Activated CD8-positive, alpha-beta memory T cell treated with anti-CD3 and anti-CD28 coated beads, Interleukin-2, amount 10 ng/mL, durations not matched to agents 7 days and 5 days (primary cell): ENCODE measurements at places on chromosomes 1 and 21. TPM values are rescaled to one million over a fixed set of nuclear protein-coding genes. Genes with fewer than 3 reads are reported as not detected.

The TCHH gene
- total RNA-seq = 0.12 TPM

The C1orf74 gene
- total RNA-seq = 2.8 TPM

The USP24 gene
- total RNA-seq = 38.2 TPM

The ZMYND12 gene
- 0.21 TPM for total RNA-seq

The TFF1 gene
- total RNA-seq = not detected

GRCh38 chr1:171623651-171624331, 1.7 kb downstream of the MYOCOS start:
- no peaks in the 10 kb centered on the region for H3K36me3 ChIP-seq
- H3K4me1 ChIP-seq = no peaks in the 10 kb centered on the region
- peaks cover 3% of the 10 kb centered on the region for H3K27me3 ChIP-seq
- no peak overlapping the region for H3K27ac ChIP-seq

DNA sequence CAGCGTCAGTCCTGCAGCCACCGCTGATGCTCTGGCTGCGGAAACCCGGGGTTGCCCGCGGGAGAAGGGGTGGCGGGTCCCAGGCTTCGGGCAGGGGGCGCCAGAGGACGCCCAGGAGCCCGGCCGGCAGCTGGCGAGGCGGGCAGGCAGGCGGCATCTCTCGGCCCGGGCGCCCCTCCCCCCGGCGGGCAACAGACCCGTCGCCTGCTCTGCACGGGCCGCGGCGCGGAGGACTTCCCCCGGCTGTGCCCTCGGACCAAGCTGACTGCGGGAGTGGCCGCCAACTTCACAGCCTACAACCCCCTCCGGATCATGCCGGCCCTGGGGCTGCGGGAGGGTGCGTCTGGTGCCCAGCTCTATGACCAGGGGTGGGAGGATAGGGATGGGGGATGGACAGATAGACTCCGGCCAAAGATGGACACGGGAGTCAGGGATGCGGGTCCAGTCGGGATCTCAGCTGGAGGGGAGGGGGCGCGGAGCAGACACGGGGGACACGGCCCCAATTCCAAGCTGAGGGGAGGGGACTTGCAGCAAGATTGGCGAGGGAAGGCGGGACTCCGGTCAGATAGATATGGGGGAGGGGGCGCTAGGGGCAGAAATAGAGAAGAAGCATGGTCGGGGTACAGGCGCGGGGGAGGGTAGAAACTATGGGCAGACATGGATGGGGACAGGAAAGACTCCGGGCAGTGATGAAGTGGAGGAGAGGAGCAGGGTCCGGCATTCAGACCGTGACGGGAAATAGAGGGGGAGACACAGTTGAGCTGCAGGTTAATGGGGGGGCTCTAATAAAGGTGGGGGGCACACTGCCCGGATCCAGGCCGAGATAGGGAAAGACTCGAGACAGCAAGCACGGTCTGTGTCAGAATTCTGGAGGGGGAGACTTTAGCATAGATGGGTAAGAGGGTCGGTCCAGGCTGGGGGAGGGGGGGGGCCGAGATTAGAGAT, 1.1 kb downstream of the ADGRB2 start:
- no peaks in the 10 kb centered on the region for H3K36me3 ChIP-seq
- H3K4me1 ChIP-seq = peaks cover 19% of the 10 kb centered on the region
- DNase-seq = peak; percentile 59
- peaks cover 53% of the 10 kb centered on the region for H3K27me3 ChIP-seq
- H3K4me3 ChIP-seq = peak overlapping the region; percentile 52
- H3K27ac ChIP-seq = no peak overlapping the region

DNA sequence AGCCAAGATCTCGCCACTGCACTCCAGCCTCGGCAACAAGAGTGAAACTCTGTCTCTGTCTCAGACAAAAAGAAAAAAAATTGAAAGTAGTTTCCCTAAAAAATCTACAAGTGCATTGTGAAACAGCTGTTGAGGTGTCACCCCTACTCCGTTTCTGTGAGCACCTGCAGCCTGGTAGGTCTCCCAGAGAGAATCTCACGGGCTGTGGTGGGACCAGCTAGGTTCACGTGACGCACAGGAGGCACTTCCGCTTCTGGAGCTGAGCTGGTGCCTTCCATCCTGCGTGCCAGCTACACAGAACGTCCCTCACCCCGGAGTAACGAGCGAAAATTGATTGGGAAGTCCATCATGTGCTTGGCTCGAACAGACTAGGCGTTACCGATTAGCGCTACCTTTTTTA, 66.8 kb downstream of the COL24A1 start:
- H3K27ac ChIP-seq = no peak overlapping the region
- H3K4me3 ChIP-seq = no peak overlapping the region

DNA sequence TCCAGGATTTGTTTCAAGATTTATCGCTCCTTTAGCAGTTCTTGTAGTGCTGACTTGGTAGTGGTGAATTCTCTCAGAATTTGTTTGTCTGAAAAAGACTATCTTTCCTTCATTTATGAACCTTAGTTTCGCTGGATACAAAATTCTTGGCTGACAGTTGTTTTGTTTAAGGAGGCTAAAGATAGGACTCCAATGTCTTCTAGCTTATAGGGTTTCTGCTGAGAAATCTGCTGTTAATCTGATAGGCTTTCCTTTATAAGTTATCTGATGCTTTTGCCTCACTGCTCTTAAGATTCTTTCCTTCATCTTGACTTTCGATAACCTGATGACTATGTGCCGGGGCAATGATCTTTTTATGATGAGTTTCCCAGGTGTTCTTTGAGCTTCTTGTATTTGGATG, 28.9 kb downstream of the RPAP2 start:
- DNase-seq = no peak
- H3K27me3 ChIP-seq = no peaks in the 10 kb centered on the region
- H3K27ac ChIP-seq = no peak overlapping the region
- no peak overlapping the region for H3K4me3 ChIP-seq
- H3K36me3 ChIP-seq = peaks cover 77% of the 10 kb centered on the region

- no peaks in the 10 kb centered on the region for H3K27me3 ChIP-seq
- DNase-seq = no peak
- H3K4me3 ChIP-seq = no peak overlapping the region
- H3K4me1 ChIP-seq = peaks cover 2% of the 10 kb centered on the region
These were observed 6.2 kb downstream of the SMIM1 start for GRCh38 chr1:3778590-3779264.

DNA sequence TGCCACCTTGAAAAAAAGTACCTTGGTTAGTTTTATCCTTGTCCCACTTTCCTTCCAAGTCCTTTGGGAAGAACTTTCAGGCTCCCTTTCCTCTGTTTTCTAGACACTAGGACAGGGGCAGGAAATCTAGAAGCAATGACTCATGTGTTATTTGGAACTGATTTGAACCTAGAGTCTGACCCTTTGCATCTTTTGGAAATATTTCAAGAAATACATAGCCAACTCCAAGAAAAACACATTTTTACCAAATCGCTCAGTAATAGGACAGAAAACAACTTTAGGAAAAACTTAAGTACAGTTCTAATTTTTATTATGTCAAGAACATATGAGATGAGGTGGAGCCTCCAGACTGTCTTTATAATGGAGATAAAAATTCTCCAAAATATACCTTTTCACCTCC, 292.4 kb downstream of the PTBP2 start:
- no peaks in the 10 kb centered on the region for H3K4me1 ChIP-seq
- H3K27ac ChIP-seq = no peak overlapping the region
- no peak for DNase-seq
- peaks cover 2% of the 10 kb centered on the region for H3K27me3 ChIP-seq
- no peaks in the 10 kb centered on the region for H3K36me3 ChIP-seq

DNA sequence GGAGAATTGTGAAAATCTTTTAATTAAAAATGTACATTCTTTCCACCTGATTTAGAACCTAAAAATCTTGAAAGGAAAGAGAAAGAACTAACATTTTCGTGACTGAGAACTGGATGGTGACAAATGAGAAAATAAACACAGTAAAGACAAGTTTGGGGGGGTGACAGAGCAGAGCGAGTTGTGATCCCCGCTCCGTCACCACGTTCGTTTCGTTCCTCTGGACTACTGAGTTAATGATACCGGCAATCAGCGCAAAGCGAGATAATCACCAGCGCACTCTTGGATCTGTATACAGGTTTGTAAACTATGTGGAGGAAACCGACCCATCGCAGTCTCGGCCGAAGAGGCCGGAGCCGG, 31.2 kb upstream of the CFAP126 start:
- H3K4me3 ChIP-seq = peak overlapping the region; percentile 92
- H3K4me1 ChIP-seq = peaks cover 33% of the 10 kb centered on the region
- H3K36me3 ChIP-seq = peaks cover 7% of the 10 kb centered on the region
- DNase-seq = no peak
- H3K27me3 ChIP-seq = no peaks in the 10 kb centered on the region
- peak overlapping the region; percentile 100 for H3K27ac ChIP-seq

DNA sequence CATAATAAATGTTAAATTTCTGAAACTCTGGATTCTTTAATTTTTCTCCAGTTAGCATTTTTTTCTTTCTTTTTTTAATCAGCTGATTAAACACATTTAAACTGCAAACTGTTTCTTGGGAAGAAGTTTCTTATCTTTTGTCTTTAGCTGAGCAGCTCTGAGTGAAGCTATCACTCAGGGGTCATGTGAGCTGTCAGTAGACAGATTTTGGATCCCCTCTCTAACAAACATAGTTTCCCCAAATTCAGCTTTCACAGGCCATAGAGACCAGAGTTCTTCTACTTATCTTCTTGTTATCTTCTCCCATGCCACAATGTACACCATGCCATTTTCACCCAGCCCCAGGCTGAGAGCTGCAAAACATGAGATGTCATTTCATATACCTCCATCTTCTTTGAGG, 148.9 kb downstream of the CDC42BPA start:
- peaks cover 31% of the 10 kb centered on the region for H3K27me3 ChIP-seq
- H3K4me1 ChIP-seq = no peaks in the 10 kb centered on the region
- no peak overlapping the region for H3K4me3 ChIP-seq

- H3K27me3 ChIP-seq = no peaks in the 10 kb centered on the region
- no peak overlapping the region for H3K4me3 ChIP-seq
- no peak for DNase-seq
- peak overlapping the region; percentile 32 for H3K27ac ChIP-seq
These were observed 290.3 kb downstream of the PTPRC start for GRCh38 chr1:198929111-198929604.

GRCh38 chr1:235128456-235129328, at the start of gene TOMM20:
TSS of gene TOMM20 (minus strand) at chr1:235128837. CDS start at chr1:235128715, 122 bp downstream.
- peak; percentile 97 for DNase-seq
- peaks cover 44% of the 10 kb centered on the region for H3K36me3 ChIP-seq
- peak within 1 kb of the TSS; percentile 98 for H3K27ac ChIP-seq
- H3K4me1 ChIP-seq = peaks cover 38% of the 10 kb centered on the region

GRCh38 chr1:155254228-155254713, 1.0 kb downstream of the ENTREP3 start:
- H3K27me3 ChIP-seq = no peaks in the 10 kb centered on the region
- DNase-seq = no peak
- H3K36me3 ChIP-seq = peaks cover 13% of the 10 kb centered on the region
- peaks cover 31% of the 10 kb centered on the region for H3K4me1 ChIP-seq

DNA sequence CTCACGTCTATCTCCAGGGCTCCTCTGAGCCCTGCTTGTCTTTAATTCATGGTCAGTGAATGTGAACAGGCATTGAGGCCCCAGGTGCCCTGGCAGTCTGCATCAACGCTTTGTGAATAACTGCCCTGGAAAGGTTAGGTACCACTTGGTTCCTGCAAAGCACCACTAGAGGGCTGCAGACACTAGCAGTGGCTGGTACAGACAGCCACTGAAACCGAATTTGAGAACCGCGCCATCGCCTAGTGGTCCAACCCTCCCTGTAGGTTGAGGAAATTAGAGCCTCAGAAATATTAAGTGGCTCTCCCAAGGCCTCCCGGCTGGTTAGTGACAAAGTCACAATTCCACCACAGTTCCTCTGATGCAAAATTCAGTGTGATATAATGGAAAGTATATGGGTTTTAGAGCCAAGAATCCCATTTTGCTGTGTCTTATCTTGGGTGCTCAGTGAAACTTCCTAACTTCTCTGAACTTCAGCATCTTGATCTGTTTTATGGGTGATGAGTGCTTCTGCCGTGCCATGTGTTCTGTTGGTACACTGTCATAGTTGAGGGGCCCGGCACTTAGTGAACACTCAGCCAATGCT, 46.2 kb upstream of the BCL9 start:
- no peak overlapping the region for H3K4me3 ChIP-seq
- H3K36me3 ChIP-seq = no peaks in the 10 kb centered on the region
- no peak overlapping the region for H3K27ac ChIP-seq
- DNase-seq = peak; percentile 81
- no peaks in the 10 kb centered on the region for H3K4me1 ChIP-seq
- H3K27me3 ChIP-seq = peaks cover 10% of the 10 kb centered on the region
